ENCODE measurements at places on chromosomes 4 and X.

- DNase-seq = no peak
These were observed 100.0 kb downstream of the NR3C2 start for GRCh38 chr4:148341980-148342800.

DNA sequence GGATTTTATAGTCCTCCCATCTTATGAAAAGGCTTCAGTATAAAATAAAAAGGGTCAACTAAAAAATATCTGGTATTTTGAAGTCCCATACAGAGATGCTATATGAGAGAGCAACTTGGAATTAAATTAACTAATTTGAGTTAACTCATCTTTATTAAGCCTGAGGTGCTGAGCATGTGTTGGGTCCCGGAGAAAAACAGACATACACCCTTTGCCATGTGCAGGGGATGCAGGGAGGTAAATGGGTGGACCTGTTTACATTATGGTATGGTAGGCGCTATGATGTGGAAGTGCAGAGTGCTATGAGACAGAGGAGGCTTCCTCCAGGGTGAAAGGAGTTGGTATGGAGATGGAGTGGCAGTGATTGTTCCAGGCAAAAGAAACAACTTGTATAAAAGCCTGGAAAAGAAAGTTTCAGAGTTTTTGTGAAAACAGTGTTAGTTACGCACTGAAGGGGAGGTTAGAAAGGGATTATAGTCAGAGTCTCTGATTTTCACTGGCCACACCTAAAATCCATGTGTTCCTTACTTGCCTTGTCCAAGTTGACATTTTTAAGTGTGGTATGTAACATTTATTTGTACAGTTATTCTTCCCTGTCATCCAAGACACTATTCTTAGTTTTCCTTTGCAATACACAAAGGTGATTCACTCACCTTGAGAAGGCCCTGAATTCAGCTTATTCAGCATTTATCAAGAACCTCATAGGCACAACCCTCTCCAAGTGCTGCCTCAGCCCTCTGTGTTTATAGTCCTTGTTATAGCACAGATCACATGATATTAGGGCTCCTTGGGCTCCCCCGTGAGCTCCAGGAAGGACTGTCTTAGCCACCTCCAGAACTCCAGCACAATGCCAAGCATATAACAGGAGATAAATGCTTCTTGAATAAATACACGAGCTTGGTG is 152.0 kb downstream of the RASL11B start:
- DNase-seq = no peak

DNA sequence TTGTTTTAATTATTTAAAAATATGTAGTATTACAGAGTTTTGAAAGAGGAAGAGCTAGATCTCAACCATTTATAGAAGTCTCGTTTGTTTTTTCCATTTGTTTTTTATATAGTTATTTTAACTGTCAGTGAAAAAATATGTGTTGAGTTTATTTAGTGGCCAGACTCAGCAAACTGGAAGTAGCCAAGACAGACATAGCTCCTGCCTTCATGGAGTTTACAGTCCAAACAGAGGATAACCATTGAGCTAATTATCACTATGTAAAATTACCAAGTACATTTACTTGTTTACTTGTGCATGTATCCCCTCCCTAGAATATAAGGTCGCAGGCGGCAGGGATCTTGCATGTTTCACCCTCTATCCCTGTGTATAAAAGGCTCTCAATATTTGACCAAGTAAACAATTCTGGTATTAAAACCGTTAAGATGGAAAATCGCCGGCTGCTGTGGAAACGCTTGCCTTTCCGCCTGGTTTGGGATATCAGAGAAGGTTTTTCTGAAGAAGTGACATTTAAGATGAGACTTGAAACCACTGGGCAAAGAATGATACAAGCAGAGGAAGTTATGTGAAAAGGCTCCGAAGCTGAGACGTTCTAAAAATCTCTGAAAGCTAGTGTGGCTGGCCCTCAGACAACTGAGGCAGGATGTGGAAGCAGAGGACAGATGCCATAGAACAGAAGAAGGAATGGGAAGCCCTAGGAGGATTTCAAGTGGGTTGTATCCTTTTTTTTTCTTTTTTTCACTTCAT is 1.3 kb upstream of the CCNI start:
- DNase-seq = no peak

GRCh38 chrX:77003956-77004355 is 443.2 kb upstream of the FGF16 start:
- no peak for DNase-seq

Data from adrenal gland (tissue), 19 donors.